AG10803 (cell line): ENCODE measurements at places on chromosomes 7 and 10.
A peak's percentile ranks its signal among the peaks of the same experiment; 100 is the strongest.

GRCh38 chr7:111842491-111842890 lies 280.2 kb upstream of the IMMP2L start:
- DNase-seq, result no peak

- no peak for DNase-seq
Measured at GRCh38 chr10:115084277-115084850, 8.8 kb upstream of the ATRNL1 start.

DNA sequence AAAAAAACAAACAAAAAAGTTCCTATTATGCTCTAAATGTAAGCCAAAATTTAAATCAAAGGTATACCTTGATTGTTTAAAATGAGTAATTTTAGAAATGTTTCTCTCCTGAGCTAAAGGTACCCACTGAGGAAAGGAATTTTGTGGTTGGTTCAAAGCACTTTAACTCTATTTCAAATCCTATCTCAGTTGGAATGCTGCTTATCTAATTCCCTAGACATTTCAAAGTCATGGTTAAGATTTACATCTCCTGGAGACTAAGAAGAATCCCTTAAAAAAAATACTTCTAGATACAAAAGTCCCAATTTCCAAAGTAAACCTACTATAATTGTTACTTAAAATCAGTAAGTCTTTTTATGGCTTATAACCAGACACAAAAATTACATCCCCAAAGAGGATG lies 830.7 kb downstream of the GRID1 start:
- DNase-seq, result no peak

DNA sequence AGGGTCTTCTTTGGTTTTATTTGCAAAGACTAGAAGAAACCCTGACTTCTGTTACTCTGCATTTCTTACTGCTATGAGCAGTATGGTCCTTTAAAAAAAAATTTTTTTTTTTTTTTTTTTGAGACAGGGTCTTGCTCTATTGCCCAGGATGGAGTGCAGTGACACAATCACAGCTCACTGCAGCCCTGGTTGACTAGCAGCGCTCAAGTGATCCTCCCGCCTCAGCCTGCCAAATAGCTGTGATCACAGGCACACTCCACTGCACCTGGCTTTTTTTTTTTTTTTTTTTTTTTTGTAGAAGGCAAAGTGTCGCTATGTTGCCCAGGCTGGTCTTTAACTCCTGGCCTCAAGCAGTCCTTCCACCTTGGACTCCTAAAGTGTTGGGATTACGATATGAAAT lies 17.4 kb downstream of the CNNM2 start:
- DNase-seq, result no peak

GRCh38 chr7:129665013-129665401 lies 53.5 kb downstream of the NRF1 start:
- DNase-seq, result peak; percentile 94
